Activated T-cell treated with anti-CD3 and anti-CD28 coated beads for 24 hours (primary cell): ENCODE measurements at places on chromosomes 16 and 17.

GRCh38 chr17:62626719-62627218 is 701 bp upstream of the MRC2 start:
- no peak for DNase-seq

DNA sequence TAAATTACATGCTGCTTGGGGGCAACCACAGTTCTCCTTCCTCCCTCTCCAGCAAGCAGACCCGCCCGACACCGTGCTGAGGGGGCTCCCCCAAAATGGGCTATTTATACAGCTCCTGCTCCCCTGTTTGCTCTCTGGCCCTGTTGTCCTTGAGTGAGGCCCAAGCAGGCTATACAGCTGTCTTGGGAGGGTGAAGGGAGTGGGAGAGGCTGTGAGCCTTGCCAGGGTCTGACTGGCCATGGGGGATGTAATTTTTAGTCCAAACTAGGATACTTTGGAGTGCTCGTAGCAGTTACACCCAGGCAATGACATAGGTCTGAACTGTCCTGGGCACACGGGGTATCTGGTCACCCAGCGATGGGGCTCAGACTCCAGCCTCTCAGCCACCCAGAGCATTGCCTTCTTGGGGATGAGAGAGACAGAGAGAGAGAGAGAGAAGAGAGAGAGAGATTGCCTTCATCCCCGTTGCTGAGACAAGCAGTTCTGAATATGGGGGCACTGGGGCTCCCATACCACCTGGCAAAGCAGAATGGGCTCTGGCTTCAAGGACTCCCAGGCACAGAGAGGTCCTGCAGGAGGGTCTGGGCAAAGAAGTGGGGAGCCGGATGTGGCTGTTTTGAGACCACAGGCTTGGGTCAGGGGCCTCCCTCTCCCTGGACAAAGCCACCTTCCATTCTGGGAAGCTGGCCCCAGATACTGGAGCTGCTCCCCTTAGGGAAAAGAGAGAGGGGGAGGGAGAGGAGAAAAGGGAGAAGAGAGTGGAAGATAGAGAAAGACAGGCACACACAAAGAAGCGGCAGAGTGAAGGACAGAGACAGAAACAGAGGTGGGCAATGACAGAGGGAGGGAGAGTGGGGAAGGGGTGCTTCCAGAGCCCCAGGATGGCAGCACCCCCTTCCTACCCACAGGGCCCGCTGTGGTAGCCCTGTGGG is 10.7 kb upstream of the TMEM92 start:
- no peak for DNase-seq

DNA sequence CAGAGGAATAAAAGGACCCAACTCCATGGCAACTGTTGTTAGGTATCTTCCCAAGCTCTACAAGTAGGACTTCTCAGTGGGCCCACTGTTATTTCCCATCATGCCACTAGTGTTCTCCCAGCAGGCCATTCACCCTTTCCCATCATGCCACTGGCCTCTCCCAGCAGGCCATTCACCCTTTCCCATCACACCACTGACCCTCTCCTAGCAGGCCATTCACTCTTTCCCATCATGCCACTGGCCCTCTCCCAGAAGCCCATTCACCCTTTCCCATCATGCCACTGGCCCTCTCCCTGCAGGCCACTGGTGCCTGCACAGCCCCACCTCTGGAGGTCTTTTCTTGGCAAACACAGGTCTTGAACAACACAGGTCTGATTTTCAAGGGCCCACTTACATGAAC is 36.3 kb downstream of the IFT140 start:
- no peak for DNase-seq

DNA sequence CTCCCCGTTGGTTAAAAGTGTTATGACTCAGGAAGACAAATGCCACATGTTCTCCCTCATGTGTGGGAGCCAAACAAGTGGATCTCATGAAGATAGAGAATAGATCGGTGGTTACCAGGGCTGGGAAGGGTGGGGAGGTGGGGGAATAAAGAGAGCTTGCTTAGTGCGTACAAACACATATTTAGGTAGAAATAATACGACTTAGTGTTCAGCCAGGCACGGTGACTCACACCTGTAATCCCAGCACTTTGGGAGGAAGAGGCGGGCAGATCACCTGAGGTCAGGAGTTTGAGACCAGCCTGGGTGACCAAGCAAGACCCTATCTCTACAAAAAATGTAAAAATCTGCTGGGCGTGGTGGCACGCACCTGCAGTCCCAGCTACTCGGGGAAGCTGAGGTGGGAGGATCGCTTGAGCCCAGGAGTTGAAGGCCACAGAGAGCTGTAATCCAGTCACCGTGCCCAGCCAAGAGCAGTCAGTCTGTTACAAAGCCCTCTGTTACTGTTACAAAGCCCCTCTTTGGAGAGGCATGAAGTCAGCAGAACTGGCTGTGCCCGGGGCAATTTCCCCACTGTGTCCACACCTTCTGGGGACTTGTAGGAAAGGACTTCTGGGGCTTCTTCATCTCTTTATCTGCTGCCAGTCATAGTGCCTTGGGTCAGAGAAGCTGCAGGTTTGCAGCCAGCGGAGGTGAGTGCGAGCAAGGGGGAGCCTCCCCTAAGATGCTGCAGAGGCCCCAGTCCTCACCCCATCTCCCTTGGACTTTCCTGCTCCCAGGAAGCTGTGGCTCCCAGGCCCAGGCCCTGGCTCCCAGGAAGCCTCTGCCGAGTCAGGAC is 4.3 kb upstream of the ALDH3A1 start:
- no peak for DNase-seq

DNA sequence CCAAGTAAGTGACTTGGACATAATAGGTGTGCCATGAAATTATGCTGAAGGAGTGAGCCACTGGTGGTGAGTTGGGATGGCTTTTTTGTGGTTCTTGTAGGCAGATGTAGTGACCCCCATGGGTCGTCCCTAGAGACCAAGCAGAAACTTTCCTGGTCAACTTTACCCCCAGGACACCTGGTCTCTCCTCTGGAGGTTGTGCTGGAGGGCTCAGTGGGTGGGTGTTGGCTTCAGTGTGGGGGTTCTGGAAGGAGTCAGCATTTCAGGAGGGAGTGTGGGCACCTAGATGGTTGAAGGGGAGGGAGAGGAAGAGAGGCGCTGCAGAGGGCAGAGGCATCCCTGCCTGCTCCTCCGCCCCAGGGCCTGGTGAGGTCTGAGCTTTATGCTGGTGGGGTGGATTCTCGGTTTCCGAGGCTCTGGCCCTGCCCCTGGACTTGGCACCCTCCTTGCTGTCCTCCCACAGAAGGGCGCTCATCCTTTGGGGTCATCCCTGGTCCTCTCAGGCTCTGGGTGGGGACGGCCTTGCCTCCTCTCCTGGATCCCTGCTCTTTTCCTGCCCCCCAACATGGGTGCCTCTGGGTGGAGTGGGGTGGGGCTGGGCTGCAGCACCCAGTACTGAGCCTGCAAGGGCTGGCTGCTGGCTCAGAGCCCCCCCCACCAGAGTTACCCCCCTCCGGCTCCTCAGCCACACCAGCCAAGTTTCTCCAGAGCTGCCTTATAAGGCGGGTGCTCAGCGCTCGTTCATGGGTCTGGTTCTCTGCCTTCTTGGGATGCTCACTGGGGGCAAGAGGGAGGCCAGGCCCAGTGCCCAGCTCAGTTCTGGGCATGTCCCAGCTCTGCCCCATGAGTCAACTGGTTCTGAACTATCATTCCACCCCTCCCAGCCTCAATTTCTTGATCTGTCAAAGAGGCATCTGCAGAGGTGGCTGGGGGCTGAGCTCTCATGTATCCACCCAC is 266.8 kb downstream of the SEC14L1 start:
- no peak for DNase-seq

GRCh38 chr17:45310380-45311324 is 6.2 kb downstream of the MAP3K14 start:
- no peak for DNase-seq

GRCh38 chr16:54519161-54519695 is 232.6 kb upstream of the IRX3 start:
- no peak for DNase-seq

DNA sequence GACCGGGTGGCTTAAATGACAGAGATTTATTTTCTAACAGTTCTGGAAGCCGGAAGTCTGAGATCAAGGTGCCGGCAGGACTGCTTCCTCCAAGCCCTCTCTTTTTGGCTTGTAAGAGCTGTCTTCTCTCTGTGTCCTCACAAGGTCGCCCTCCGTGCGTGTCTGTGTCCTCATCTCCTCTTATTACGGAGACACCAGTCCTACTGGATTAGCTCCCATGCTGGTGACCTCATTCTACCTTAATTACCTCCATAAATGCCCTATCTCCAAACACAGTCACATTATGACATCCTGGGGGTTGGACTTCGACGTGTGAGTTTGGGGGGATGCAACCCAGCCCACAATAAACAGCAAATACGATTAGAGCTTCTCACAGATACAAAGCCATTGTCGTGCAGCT is 161.5 kb downstream of the FOXL1 start:
- no peak for DNase-seq

GRCh38 chr17:8670421-8670820 is 39.9 kb upstream of the MYH10 start:
- no peak for DNase-seq

DNA sequence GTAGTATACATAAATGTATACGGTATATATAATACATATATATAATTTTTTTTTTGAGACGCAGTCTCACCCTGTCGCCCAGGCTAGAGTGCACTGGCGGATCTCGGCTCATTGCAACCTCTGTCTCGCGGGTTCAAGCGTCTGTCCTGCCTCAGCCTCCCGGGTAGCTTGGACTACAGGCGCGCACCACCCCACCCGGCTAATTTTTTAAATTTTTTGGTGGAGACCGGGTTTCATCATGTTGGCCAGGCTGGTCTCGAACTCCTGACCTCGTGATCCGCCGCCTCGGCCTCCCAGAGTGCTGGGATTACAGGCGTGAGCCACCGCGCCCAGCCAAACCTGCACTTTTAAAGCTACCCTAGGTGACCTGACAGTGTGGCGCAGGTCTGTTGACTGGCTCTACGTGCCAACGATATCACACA is 745 bp downstream of the PAM16 start:
- DNase-seq = no peak

- DNase-seq = no peak
These were observed 1550.3 kb downstream of the CDH8 start for GRCh38 chr16:60485872-60486489.

DNA sequence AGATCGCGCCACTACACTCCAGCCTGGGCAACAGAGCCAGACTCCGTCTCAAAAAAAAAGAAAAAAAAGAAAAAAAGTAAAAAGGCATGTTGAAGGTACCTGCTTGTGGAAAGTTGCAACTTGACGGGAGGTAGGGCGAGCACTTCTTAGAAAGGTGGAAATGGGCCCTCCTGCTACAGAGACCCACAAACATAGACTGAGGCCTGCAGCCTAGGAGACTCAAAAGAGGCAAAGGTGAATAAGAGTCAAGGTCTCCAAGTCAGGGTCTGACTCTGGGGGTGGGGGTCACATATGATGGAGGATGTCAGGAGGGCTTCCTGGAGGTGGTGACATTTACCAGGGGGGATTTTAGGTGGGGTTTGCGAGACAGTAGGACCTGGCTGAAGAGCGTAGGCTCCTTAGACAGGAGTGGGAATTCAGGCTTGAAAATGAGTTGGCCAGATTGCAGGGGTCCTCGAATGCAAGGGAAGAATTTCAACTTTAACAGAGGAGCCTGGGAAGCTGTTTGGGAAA is 303.0 kb downstream of the SEC14L1 start:
- no peak for DNase-seq

- no peak for DNase-seq
These were observed 453.8 kb upstream of the HSBP1 start for GRCh38 chr16:83354015-83354414.

DNA sequence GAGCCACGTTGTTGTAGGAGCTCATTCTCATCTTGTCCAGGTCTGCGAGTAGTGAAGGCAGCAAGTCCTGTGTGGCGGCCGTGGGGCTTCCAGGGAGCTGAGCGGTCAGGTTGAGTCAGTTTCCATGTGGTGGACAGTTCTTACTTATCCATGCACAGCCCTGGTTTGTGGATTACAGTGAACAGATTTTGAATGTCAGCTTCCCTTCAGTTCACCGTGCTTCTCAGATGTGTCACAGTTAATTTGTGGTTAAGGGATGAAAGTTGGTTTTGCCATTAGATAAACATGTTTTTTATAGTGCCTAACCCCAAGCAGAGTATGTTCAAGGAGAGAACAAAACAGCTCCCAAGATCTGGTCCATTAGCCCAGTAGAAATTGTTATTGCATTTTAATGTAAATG is 103.1 kb downstream of the RPTOR start:
- DNase-seq = no peak

- DNase-seq = no peak
These were observed 229.7 kb downstream of the SNX29 start for GRCh38 chr16:12206098-12206748.

- no peak for DNase-seq
These were observed 484.6 kb downstream of the KIF2B start for GRCh38 chr17:54307351-54307750.

GRCh38 chr16:11743308-11744074 is 834 bp upstream of the TXNDC11 start:
- DNase-seq = no peak

DNA sequence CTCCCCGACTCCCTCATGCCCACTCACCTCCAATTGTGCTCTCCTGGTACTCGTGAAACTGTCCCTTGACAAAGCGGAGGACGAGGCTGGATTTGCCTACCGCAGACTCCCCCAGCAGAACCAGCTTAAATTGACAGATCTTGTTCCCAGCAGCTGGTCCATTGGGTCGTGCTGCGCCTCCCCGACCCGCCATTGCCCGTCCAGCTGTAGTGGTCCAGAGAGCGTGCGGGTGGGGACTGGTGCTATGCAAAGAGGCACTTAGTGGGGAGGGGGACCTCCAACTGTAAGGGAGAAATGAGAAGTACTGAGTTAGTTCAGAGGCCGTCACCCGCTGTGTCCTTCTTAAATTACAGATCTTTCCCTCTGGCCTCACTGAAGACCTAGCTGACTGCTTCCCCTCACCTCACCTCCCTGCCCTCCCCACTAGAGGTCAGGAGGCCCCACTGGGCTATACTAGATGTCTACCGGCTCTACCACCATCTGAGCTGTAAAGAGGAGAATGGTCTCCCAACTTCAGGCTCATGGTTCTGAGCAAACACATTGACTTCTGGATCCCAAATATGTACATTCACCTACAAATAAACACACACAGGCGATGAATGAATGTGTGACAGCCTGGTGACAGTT is 7.8 kb downstream of the HSPB9 start:
- DNase-seq = no peak

- DNase-seq = no peak
These were observed 9.4 kb upstream of the TEDC2 start for GRCh38 chr16:2450535-2450934.

DNA sequence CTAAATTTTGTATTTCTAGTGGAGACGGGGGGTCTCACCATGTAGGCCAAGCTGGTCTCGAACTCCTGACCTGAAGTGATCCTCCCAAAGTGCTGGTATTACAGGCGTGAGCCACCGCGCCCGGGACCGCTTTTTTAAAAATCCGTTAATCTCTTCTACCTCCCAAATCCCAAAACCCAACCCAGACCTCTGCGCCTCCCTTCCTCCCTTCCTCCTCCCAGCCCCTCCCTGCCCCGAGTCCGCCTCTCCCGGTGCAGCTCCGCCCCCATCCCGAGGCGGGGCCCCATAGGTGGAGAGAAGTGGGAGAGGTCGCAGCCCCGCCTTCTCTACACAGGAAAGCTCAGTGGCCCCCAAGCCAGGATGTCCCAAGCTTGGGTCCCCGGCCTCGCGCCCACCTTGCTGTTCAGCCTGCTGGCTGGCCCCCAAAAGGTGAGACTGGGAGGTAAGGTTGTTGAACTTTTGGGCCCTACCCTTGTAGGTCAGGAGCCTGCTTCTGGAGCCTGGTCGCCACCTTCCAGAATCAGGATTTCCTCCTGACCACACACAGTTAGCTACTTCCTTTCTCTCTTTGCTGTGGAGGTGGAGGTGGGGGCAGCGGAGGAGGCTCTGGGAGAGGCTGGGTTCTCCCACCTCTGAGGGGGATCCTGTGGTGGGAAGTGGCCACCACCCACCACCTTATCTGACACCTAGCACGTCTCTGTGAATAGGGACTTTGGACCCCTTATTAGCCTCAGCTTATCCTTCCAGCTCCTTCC is at the start of gene TMEM92:
TSS of gene TMEM92 (plus strand) at position 325 of the 755 bp plus-strand sequence. CDS start at position 361, 36 bp downstream.
- no peak for DNase-seq
